ENCODE measurements at places on chromosomes 1 and 21. TPM values are rescaled to one million over a fixed set of nuclear protein-coding genes. Genes with fewer than 3 reads are reported as not detected.
A peak's percentile ranks its signal among the peaks of the same experiment; 100 is the strongest.

The PAQR6 gene
- total RNA-seq, result 7.1 TPM

The CHD5 gene
- 0.46 TPM for total RNA-seq

The SEC16B gene
- not detected for total RNA-seq

The HFM1 gene
- not detected for total RNA-seq

The SH2D5 gene
- total RNA-seq, result 0.05 TPM

The FAM177B gene
- not detected for total RNA-seq

The PLOD1 gene
- 39.4 TPM for total RNA-seq

The NEGR1 gene
- not detected for total RNA-seq

The CCDC30 gene
- total RNA-seq, result 2.3 TPM

The PCP4 gene
- not detected for total RNA-seq

- H3K36me3 ChIP-seq, result peaks cover 41% of the 10 kb centered on the region
- no peak overlapping the region for H3K4me3 ChIP-seq
- no peak overlapping the region for H3K27ac ChIP-seq
- no peaks in the 10 kb centered on the region for H3K27me3 ChIP-seq
Observed at GRCh38 chr21:36257657-36258056, 62.3 kb upstream of the MORC3 start.

- no peak overlapping the region for H3K4me3 ChIP-seq
- H3K27ac ChIP-seq, result no peak overlapping the region
- H3K36me3 ChIP-seq, result no peaks in the 10 kb centered on the region
- no peaks in the 10 kb centered on the region for H3K27me3 ChIP-seq
- no peaks in the 10 kb centered on the region for H3K4me1 ChIP-seq
Observed at GRCh38 chr1:189859385-189859977, 618.2 kb downstream of the BRINP3 start.

GRCh38 chr21:44711327-44712202 lies at the start of gene TSPEAR:
TSPEAR (minus strand) TSS chr21:44711572; CDS start chr21:44711514, 58 bp downstream.
- H3K4me3 ChIP-seq, result no peak within 1 kb of the TSS
- H3K36me3 ChIP-seq, result no peaks in the 10 kb centered on the region
- H3K27ac ChIP-seq, result no peak within 1 kb of the TSS
- peaks cover 2% of the 10 kb centered on the region for H3K4me1 ChIP-seq

DNA sequence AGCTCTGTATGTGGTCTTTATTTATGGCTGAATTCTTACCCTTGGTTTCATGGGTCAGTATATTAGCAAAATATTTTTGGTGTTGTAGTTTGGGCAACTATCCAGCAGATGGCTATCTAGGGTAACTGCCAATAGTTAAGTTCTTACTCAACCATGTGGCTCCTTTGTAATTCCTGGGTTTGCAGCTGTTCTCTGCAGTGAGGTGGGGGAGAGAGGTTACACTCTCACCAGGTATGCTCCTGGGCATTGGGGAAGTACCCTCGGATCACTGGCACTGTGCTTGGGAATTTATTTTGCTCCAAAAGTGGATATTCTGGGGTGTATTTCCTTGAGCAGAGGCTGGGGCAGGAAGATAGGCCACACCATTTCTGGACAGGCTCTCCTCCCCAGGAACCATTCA lies 436.7 kb upstream of the TMPRSS15 start:
- H3K27ac ChIP-seq, result no peak overlapping the region
- no peak for DNase-seq
- no peaks in the 10 kb centered on the region for H3K4me1 ChIP-seq
- H3K36me3 ChIP-seq, result no peaks in the 10 kb centered on the region
- H3K4me3 ChIP-seq, result no peak overlapping the region

DNA sequence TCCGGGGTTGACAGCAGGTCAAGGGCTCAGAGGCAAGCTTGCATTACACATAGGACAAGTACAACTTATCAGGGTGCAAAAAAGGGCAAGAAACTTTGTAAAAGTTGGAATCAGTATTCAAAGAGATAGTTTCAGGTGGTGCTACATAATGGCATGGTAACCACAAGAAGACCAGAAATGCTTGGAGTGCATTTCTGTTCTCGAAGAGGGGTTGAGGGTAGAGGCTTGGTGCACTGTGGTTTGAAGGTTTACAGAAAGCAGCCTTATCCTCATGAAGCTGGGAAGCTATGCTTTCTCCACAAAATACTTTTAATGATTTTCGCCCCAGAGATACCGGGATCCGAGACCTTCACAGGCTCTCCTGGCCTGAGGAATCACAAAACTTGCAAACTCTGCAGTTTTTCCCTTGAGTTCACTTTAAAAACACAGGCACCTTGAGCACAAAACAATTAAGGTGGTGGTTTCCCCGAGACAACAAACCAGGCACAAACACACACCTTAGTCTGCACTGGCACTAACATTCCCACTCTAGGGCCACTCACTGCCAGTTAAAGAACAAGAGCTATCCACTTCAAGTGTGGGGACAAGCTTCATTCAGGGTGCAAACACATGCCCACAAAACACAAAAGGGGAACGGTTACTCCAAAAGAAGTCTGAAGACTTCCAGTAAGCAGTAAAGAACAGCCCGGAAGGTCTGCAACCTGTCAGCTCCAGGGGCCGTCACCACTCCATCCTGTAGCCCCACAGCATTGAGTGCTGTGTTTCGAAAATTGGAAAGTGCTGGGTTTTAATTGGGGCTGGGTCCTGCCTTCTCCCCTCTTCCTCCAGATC lies 29.8 kb upstream of the NFIA start:
- peaks cover 63% of the 10 kb centered on the region for H3K27me3 ChIP-seq
- peaks cover 16% of the 10 kb centered on the region for H3K4me1 ChIP-seq
- peak overlapping the region; percentile 35 for H3K4me3 ChIP-seq
- no peak overlapping the region for H3K27ac ChIP-seq
- H3K36me3 ChIP-seq, result no peaks in the 10 kb centered on the region
- no peak for DNase-seq

- no peak overlapping the region for H3K4me3 ChIP-seq
- no peak for DNase-seq
- H3K4me1 ChIP-seq, result no peaks in the 10 kb centered on the region
- H3K36me3 ChIP-seq, result no peaks in the 10 kb centered on the region
- H3K27me3 ChIP-seq, result no peaks in the 10 kb centered on the region
Observed at GRCh38 chr1:7672864-7673263, 98.2 kb upstream of the VAMP3 start.

DNA sequence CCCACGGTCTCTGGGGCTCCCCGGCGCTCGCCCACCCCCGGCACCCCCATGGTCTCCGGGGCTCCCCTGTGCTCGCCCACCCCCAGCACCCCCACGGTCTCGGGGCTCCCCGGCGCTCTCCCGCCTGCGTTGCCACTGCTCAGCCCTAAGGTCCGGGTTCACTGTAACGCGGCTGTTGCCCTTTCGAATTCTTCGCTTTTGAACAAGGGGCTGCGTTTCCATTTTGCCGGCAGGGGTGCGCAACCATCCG lies 5.2 kb upstream of the FTCD start:
- no peak for DNase-seq
- H3K27ac ChIP-seq, result no peak overlapping the region
- H3K4me3 ChIP-seq, result no peak overlapping the region
- no peaks in the 10 kb centered on the region for H3K4me1 ChIP-seq
- no peaks in the 10 kb centered on the region for H3K36me3 ChIP-seq

GRCh38 chr1:226845624-226846023 lies 24.8 kb upstream of the PSEN2 start:
- peaks cover 1% of the 10 kb centered on the region for H3K4me1 ChIP-seq
- H3K36me3 ChIP-seq, result no peaks in the 10 kb centered on the region
- H3K27me3 ChIP-seq, result peaks cover 5% of the 10 kb centered on the region
- DNase-seq, result no peak
- H3K4me3 ChIP-seq, result no peak overlapping the region

DNA sequence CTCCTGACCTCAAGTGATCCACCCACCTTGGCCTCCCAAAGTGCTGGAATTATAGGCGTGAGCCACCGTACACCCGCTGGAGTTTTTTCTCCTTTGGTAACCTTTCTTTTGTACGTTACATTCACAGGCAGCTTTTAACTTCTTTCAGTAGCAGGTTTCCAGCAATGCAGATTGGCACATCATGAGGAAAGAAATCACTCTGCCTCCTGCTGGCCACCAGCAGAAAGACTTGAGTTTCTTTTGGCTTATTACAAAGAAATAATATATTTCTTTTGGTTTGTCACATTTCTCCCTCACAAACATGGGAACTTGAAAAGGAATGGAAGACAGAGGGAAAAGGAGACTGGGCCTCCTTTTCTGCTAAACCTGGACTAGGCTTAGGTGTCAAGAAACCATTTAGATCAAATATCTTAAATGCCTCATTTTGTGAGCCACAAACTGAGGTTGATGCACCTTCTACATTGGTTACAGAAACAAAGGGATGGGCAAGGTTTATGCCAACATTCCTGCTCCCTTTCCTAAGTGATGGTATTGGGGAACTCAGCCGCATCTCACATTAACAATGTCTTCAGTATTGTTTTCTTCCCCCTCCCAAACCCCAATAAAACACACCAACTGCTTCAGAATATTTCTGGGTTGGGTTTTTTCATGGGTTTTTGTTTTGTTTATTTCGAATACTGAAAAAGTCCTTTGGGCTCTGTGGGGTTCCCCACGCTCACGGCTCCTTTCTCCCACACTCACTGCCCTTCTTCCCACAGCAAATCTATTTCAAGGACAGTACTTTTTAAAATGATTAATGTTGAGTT lies 7.7 kb downstream of the ENSA start:
- peak overlapping the region; percentile 74 for H3K27ac ChIP-seq
- H3K27me3 ChIP-seq, result no peaks in the 10 kb centered on the region
- H3K4me1 ChIP-seq, result peaks cover 61% of the 10 kb centered on the region
- H3K36me3 ChIP-seq, result peaks cover 84% of the 10 kb centered on the region
- peak; percentile 44 for DNase-seq

- no peaks in the 10 kb centered on the region for H3K36me3 ChIP-seq
- no peak overlapping the region for H3K27ac ChIP-seq
- no peak for DNase-seq
Observed at GRCh38 chr1:29851691-29852090, 615.4 kb downstream of the PTPRU start.

- H3K27me3 ChIP-seq, result no peaks in the 10 kb centered on the region
- peaks cover 46% of the 10 kb centered on the region for H3K4me1 ChIP-seq
- peaks cover 15% of the 10 kb centered on the region for H3K36me3 ChIP-seq
- H3K4me3 ChIP-seq, result peak overlapping the region; percentile 76
- peak overlapping the region; percentile 86 for H3K27ac ChIP-seq
- no peak for DNase-seq
Observed at GRCh38 chr1:2584686-2585317, 1.8 kb upstream of the PRXL2B start.

GRCh38 chr21:27734146-27734545 lies 767.3 kb upstream of the ADAMTS5 start:
- no peak overlapping the region for H3K27ac ChIP-seq

- no peak overlapping the region for H3K27ac ChIP-seq
- DNase-seq, result no peak
- peaks cover 60% of the 10 kb centered on the region for H3K36me3 ChIP-seq
- H3K4me1 ChIP-seq, result peaks cover 65% of the 10 kb centered on the region
- no peaks in the 10 kb centered on the region for H3K27me3 ChIP-seq
Observed at GRCh38 chr1:111666828-111667227, 47.2 kb downstream of the RAP1A start.

DNA sequence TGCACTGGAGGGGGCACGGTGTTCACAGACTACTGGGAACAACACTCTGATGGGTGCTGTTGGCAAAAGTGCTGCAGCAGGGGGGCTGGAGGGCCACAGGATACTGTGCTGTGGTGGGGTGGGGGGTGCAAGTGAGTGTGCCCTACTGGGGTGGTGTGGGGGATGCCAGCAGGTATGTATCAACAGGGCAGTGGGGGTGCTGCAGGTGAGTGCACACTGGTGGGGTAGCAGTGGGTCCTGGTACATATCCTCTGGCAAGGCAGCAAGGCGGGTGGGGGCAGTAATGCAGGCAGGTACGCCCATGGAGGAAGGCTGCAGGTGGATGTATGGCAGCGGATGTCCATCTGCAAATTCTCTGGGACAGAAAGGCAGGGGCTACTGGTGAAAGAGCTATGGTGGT lies 48.8 kb upstream of the CD53 start:
- no peak overlapping the region for H3K27ac ChIP-seq
- no peaks in the 10 kb centered on the region for H3K4me1 ChIP-seq

DNA sequence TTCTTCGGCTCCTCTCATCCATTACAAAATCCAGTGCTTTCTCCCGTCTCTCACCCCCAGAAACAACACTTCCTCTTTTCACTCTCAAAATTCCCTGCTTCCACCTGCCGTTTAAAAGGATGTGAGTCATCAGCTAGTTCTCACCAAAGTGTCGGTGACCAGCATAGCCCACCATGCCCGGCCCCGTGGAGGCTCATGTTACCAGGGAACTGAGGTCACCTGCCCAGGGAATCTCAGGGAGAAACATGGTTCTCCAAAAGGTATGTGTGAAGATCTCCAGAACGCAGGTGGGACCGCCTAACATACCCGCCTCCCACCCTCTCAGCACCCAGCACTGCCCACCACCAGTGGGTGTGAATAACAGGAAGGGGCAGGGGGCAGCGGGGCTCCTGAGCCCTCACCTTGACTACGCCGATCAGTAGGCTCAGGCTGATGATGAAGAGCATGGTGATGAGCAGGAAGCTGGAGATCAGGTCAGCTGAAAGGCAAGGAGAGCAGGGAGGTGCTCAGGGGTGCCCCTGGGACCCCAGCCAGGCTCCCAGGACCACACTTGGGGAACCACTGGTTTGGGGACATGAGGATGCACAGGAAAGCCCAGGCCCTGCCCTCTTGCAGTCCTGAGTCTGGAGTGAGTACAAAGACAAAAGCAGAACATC lies 16.2 kb downstream of the LAPTM5 start:
- no peaks in the 10 kb centered on the region for H3K27me3 ChIP-seq
- H3K36me3 ChIP-seq, result peaks cover 67% of the 10 kb centered on the region
- H3K4me3 ChIP-seq, result no peak overlapping the region
- H3K4me1 ChIP-seq, result peaks cover 70% of the 10 kb centered on the region
- no peak for DNase-seq
- peak overlapping the region; percentile 67 for H3K27ac ChIP-seq

GRCh38 chr1:218933513-218933912 lies 240.2 kb upstream of the LYPLAL1 start:
- H3K4me1 ChIP-seq, result no peaks in the 10 kb centered on the region
- DNase-seq, result no peak
- H3K27ac ChIP-seq, result no peak overlapping the region
- H3K4me3 ChIP-seq, result no peak overlapping the region

- H3K27me3 ChIP-seq, result peaks cover 5% of the 10 kb centered on the region
- no peak for DNase-seq
- H3K4me3 ChIP-seq, result no peak overlapping the region
- H3K36me3 ChIP-seq, result no peaks in the 10 kb centered on the region
Observed at GRCh38 chr1:63728611-63729226, 45.1 kb upstream of the ROR1 start.

DNA sequence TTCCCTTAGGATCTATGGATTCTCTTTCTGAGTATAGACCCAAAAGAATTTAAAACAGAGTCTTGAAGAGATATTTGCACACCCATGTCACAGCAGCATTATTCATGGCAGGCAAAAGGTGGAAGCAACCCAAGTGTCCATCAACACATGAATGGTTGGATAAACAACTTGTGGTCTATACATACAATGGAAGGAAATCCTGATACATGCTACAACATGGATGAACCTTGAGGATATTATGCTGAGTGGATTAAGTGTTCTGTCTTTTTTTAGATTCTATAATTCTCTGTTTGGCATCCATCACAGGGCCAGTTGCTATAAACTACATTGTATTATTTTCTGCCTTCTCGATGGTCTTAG lies 39.8 kb downstream of the PTPN14 start:
- peaks cover 62% of the 10 kb centered on the region for H3K36me3 ChIP-seq
- H3K4me1 ChIP-seq, result peaks cover 47% of the 10 kb centered on the region
- no peaks in the 10 kb centered on the region for H3K27me3 ChIP-seq
